ENCODE measurements at places on chromosomes 3 and 15.
A peak's percentile ranks its signal among the peaks of the same experiment; 100 is the strongest.

GRCh38 chr3:133949438-133949837 is 53.8 kb upstream of the RAB6B start:
- peak; percentile 86 for DNase-seq

- DNase-seq, result no peak
These were observed 262.0 kb downstream of the TUSC7 start for GRCh38 chr3:116971531-116971930.

DNA sequence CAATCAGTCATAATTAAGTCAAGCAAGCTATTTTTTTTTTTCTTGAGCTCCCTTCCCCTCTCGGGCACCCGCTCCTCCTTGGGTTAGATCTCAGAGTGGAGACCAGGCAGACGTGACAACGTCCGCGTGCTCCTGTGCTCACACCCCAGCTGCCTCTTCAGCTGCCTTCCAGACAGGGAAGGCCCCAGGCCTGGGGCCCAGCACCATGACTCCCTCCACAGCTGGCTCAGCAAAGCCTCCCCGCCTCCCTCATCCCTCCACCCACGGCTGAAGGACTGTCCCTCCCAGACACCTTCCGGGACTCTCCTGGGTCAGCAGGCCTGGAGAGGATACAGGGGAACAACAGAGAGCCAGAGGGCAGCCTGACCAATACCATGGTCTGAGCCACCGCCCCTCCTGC is 87.9 kb upstream of the LINGO1 start:
- DNase-seq, result no peak

DNA sequence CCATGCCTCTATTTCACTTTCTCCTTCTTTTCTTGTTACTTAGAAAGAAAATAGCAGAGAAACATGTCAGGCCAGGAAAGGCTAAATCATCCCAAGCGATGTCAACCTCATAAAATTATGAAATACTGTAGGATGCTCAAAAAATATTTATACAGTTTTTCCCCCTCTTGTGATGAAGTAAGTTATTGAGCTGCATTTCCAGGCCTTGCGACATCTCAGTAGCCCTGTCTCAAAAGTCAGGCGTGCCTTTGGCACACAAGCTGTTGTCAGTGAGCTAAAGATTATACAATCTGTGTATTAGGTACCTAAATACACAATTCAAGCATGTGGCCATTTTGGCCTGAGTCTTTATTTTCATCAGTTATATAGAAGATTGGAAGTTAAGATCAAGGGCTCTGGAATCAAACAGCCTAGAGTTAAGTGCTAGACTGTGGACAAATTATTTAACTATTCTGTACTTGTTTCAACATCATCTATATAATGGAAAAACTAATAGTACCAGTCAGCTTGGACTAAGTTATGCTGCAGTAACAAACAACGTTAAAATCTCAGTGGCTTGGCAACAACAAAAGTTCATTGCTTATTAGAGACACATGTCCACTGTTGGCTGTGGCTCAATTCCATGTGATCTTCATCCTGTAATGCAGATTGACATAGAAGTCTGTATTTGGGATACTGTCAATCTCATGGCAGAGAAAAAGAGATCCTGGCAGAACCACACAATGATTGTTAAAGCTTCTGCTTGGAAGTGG is 406.4 kb upstream of the PROK2 start:
- DNase-seq, result no peak

GRCh38 chr3:149820183-149820582 is 7.2 kb downstream of the RNF13 start:
- DNase-seq, result no peak

DNA sequence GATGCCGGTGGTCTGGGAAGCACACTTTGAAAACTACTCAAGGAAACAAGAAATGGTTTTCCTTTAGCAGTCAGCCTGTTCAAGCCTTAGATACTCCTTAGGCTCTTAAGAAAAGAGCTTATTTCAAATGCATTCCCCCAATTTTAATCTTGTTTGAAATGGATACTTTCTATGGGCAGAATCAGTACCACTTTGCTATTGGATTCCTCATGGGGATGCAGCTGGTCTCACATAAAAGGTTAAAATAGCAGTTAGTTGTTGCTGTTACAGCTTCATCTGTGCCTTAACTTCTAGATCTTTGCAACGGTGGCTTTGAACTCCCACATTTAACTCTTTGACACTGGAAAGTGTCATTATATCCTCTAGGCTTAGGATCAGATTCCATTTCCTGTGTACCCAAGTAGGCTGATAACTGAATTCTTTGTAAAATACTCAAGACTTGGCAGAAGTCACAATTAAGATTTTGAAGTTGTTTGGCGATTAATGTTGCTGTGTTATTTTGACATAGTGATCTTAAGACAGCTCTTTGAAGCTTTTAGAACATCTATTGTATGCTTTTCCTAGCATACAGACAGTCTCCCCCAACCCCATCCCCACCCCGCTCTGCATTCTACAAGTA is 2.2 kb downstream of the THBS1 start:
- DNase-seq, result no peak

DNA sequence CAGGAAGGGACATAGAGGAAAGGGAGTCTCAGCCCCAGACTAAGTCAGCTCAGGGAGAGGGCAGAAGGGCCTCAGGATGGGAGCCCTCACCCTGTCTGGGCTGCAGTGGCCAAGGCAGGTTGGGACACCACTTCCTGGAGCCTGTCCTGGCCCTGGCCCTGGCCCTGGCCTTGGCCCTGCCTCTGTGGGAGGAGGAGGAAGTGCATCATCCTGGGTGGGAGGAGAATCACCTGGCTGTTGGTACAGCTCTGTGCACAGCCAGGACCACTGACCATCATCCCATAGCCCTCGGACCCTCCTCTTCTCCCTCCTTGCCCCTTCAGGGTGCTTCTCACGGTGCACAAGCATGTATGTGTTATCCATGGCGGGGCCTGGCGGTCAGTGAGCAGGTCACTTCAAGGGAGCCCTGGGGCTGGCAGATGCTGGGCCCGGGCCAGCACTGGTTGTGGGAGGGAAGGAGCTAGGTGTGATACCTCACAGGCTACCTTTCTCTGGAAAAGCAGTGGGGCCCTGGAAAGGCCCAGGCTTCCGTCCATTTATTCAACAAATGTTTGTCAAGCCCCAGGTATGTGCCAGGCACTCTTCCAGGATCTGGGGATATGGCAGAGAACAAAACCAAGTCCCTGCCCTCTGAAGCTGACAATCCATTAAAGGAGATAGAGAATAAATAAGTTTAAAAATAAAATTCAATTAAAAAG is 8.2 kb upstream of the APEH start:
- no peak for DNase-seq

- DNase-seq, result no peak
These were observed 174.5 kb upstream of the LRIG1 start for GRCh38 chr3:66675366-66675765.

GRCh38 chr3:197791892-197792647 is 1.0 kb downstream of the LRCH3 start:
- DNase-seq, result no peak

GRCh38 chr3:30042274-30042859 is 564.0 kb upstream of the TGFBR2 start:
- DNase-seq, result no peak

GRCh38 chr3:58102390-58102750 is 94.1 kb downstream of the FLNB start:
- no peak for DNase-seq

GRCh38 chr3:43515208-43515917 is 106.4 kb downstream of the ANO10 start:
- no peak for DNase-seq

DNA sequence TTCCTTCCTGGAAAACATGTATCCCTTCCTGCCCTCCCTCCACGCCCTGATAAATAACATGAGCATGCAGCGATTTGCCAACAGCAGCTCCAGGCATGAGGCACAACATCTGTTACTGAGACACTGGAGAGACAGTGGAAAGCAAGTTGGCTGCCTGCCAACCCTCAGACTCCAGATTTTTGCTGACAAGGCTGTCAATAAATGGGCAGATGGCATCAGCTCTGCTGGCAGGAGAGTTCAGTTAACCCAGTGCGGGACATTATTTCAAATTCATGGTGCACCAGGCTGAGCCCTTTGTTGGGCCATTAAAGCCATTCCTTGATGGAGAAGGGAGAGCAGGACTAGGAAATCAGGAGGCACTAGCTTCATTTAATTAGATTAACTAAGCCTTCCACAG is 293.3 kb downstream of the MEX3B start:
- peak; percentile 84 for DNase-seq

GRCh38 chr3:32872487-32873382 is 54.9 kb downstream of the TRIM71 start:
- peak; percentile 33 for DNase-seq

DNA sequence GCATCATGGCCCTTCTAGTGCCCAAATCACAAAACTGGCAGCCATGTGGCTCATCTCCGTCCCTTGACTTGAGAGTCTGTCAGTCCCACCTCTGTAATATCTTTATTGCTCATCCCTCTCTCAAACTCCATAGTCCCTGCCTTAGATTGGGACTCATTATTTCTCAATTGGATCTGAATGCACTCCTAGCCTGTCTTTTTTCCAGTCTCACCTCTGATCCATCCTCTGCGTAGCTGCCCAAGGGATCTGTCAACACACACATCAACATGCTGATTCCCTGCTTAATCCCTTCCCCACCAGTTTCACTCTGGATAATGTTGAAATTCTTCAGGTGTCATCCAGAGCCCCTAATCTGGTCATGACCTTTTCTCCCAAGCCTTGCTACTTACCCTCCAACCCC is 39.3 kb downstream of the NMNAT3 start:
- no peak for DNase-seq

- no peak for DNase-seq
These were observed 667.1 kb upstream of the ADAMTS9 start for GRCh38 chr3:65354880-65355279.

DNA sequence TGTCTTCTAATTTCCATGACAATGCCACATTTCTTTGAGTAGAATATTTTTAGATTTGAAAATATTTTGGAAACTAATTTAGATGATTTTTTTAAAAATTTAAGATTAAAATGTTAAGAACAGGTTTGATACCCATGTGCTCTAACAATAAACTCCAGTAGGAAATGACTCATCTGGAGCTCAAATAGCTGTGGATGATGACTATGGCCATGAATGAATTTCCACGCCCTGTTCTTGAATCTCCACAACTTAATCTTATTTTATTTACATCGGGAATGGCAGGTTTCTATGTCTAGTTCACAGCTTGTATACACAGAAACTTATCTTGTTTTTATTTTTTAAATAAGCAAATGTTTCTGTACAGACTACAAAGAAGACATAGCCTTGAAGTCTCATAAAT is 726.8 kb downstream of the NAALADL2 start:
- DNase-seq, result no peak

GRCh38 chr3:39052583-39052982 is 767 bp downstream of the WDR48 start:
- DNase-seq, result no peak

- no peak for DNase-seq
These were observed 51.5 kb downstream of the TJP1 start for GRCh38 chr15:29770796-29771195.

GRCh38 chr3:9698293-9698692 is 5.3 kb upstream of the CPNE9 start:
- no peak for DNase-seq

DNA sequence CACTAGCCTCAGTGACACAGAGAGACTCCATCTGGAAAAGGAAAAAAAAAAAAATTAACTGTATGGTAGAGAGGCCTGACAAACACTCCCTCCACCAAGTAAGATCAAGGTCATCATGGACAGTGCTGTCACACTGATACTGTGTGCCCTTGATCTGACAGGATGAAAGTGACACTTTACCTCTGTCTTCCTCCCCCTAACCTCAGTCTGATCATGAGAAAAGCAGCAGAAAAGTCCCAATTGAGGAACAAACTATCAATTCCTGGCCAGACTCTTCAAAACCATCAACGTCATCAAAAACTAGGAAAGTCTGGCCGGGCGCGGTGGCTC is 26.7 kb downstream of the PGPEP1L start:
- no peak for DNase-seq

GRCh38 chr3:58178528-58179234 is 32.1 kb downstream of the DNASE1L3 start:
- DNase-seq, result no peak

GRCh38 chr3:129526121-129526900 is 2.1 kb upstream of the RHO start:
- no peak for DNase-seq

DNA sequence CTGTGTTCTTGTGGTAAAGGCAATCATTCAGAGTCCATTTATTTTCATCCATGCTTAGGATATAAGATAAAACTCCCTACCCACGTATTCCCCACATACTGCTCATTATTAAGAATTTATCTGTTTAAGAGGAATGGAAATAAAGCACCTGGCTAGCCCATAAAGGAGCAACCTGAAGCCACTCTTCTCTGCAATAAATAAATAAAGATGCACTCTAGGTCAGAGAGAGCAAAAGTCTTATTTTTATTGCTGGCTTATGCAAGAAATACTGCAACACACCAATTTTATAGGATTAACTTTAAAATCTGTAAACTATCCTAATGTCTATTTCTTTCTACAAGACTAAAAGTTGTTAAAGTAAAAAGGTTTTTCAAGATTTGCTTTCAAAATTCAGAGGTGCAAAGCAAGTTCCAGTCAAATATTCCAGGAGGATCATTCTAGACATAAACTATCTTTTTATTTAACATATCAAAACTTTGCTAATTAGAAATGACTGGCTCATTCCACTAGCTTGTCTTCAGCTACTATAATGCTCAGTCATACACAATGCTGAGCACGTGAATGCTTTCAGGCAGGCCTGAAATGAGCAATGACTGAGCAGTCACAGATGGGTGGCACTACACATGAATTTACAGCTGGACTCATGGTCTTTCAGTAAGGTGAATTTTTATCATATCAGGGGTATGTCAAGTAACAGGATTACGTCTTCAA is 7.1 kb downstream of the TJP1 start:
- DNase-seq, result no peak

- DNase-seq, result no peak
These were observed 143.6 kb downstream of the RYR3 start for GRCh38 chr15:33454346-33454745.

GRCh38 chr3:73234354-73235014 is 173.0 kb downstream of the EBLN2 start:
- no peak for DNase-seq

DNA sequence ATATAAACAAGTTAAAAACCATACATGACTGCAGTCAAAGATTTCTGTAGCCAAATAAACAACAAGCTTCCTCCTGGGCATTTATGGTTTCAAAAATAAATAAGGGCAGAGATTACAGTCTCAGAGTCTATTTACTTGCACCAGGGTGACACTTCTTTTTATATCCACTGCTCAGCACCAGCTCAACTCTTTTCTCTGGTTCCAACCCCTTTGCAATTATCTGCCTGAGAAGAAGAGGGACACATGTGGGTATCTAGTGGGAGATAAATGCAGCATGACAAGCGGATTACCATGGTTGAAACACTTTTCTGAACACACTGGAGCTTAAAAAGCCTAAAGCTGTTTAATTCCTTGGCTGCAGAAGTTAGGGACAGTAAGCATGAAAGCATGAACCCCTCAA is 311.5 kb downstream of the CNTN3 start:
- no peak for DNase-seq

- no peak for DNase-seq
These were observed 1010.0 kb downstream of the SQOR start for GRCh38 chr15:46644501-46645481.

- DNase-seq, result no peak
These were observed 402.0 kb downstream of the AGBL1 start for GRCh38 chr15:86481720-86482119.

All from DMS153 (cell line).